ENCODE measurements at places on chromosomes 1 and 21. TPM values are rescaled to one million over a fixed set of nuclear protein-coding genes. Genes with fewer than 3 reads are reported as not detected.

DNA sequence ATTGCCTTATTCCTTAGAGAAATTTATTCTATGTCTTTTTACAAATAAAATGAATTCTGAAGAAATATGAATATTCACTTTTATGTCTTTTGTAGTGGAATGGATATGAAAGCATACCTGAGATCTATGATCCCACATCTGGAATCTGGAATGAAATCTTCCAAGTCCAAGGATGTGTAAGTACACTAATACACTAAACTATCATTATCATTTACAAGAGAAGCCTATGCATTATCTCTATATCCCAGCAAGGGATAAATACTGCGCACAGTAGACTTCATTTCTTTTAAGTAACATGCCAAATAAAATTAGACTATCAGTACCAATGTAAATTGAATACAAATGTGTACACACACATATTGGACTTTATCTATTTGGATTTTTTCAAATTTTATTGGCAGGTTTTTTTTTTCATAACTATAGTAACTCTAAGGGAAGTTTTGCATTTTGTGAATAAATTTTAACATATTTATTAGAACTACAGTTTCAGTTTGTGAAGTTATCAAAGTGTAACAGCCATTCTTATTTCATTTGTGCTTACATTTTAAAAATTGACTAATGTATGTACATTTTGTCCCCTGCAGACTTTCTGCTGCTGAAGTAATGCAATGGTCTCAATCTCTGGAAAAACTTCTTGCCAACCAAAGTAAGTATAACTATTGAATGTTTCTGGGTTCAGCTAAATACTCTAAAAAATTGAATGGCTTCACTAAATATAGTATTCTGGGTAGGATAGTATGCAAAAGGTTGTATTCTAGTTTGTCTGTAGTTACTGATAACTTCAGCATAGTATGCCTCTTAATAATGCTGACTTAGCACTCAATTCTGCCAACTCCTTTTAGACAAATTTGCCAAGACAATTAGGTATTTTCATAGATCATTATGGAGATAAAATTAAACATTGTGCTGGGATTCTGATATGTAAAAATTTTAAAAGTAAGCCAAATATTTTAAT is 894 bp downstream of the RGS1 start:
- no peak for DNase-seq

The UBASH3A gene
- total RNA-seq: not detected

DNA sequence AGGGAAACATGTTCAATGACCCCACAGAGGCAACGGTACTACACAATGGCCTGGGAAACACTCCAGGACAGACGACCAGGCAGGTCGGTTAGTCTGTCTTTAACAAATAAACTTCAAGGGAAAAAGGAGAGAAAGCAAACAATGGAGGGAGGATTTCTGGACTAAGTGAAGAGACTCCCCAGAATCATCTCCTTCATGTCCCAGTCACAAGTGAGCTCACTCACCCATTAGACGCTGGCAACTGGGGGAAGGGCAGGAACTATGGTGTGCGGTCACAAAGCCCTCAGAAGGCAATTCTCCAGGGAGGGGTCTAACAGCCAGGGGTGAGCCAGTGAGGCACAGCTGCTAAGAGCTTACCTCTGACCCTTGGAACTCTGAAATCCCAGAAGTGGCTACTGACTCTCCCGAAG is 55.7 kb upstream of the NADK start:
- DNase-seq: no peak

The OR2T1 gene
- not detected for total RNA-seq

GRCh38 chr1:27577504-27578188 is 26.3 kb downstream of the AHDC1 start:
- DNase-seq: no peak

The AVPR1B gene
- not detected for total RNA-seq

The ZMYND12 gene
- not detected for total RNA-seq

DNA sequence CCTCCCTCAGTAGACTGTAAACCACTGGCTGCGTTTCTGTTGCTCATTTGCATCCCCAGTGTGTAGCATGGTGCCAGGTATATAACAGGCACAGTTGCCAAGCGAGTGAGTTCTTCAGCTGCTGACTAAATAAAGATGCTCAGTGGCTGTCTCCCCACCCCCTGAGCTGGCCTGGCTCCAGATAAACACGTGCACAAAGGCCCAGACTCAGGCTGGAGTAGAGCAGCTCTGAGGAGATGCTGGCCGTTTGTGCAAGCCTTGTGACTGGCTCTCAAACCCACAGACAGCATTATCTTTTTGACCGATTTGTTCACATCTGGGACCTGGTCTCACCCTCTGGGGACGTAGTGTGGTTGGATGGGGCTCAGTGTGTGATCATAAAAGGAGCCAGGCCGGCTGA is 7.1 kb downstream of the CHRNB2 start:
- no peak for DNase-seq

The KIF17 gene
- total RNA-seq: not detected

The FCRL3 gene
- total RNA-seq: not detected

DNA sequence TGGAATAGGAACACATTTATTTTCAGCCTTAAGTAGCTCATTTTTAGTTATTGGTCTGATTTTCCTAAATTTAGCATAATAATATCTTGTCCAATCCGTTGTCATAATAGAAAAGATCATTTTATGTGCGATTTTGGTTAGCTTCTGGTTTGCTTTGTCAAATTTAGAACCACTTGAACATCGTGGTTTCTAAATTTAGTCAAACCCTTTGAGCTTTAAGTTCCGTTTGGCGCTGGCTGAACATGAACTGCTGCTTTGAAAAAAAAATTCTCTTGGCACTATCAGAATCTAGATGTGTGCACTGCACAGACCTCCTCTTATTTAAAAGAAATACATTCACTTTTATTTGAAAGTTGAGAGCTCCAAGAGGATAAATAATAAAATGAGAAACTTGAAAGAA is 370.6 kb downstream of the PTPRC start:
- DNase-seq: no peak

The PADI2 gene
- total RNA-seq: 0.12 TPM

The IGSF5 gene
- total RNA-seq: 0.04 TPM

- no peak for DNase-seq
Observed at GRCh38 chr1:13751985-13752384, 52.0 kb downstream of the PRDM2 start.

DNA sequence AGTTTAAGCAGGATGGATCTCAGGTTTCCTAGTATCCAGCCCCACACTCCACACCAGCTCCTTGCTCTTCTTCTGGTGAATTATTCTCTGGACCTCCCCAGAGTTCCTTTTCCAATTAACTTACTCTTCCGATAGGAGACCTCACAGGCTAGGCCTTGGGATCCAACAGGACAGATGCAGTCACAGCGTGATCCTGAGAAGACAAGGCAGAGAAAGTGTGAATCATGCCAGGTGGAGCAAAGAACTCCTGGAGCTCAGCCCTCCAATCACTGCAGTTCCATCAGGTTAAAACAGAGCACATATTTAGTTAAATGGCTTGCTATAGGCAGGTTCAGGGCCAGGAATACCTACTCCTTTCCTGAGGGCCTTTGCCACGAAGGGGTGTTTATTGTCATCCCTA is 34.1 kb downstream of the C8B start:
- no peak for DNase-seq

- DNase-seq: no peak
Observed at GRCh38 chr1:119929643-119930315, 33.5 kb upstream of the ADAM30 start.

The OTUD3 gene
- total RNA-seq: 0.58 TPM

The FUCA1 gene
- 75.9 TPM for total RNA-seq

- no peak for DNase-seq
Observed at GRCh38 chr1:187877220-187877619, 1048.5 kb downstream of the PLA2G4A start.

DNA sequence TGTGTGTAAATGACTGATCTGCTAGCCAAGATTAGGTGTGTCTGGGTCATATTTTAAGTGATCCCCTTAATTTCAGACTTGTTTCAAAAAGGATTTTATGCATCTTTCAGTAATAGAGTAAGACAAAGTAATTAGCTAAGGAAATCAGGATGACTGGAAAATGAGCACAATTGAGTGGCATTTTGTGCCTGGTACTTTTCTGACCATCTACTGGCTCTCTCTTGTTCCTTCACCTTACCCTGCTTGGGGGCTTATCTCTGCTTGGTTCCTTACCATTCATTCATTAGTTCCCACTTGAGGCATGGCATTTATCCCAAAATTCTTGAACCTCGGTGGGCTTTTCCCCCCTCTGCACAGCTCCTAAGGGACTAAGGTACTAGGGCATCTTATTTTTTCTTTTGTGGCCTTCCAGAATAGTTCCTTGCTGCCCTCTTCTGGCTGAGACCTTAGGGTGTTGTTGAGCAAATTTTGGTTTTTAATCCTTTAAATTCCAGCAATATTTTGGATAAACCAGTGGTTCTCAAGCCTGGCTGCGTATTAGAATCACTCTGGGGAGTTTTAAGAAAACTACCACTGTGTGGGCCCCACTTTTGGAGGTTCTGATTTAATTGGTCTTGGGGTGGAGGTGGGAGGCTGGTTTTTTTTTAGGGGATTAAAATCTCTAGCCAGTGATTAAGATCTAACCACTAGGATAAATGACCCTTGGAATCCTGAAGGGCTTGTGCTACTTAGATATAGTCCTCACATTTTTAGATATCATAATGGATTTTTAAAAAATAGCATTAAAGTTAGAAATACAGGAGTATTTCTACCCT is 50.8 kb downstream of the HS2ST1 start:
- peak; percentile 5 for DNase-seq

DNA sequence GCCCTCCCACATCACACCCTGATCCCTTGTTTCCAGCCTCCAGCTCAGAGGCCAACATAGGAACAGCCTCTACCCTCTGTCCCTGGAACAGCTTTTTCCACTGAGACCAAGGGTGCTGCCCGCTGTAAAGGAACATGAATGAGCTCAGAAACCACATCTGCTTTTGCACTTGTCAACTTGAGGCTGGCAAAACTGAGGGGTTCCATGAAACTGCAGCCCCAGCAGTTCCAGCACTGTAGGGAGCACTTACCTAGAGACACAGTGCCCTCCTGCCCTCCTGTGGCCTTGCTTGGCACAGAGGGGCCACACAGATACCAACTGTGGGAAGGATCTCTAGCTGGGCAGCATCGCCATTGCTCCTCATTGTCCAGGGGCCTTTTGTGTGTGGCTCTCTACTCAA is 51.7 kb downstream of the ITPKB start:
- DNase-seq: no peak
